ENCODE measurements at places on chromosomes 1 and 21.

GRCh38 chr1:203091761-203092330, 6.0 kb upstream of the MYOG start:
- no peak for DNase-seq

DNA sequence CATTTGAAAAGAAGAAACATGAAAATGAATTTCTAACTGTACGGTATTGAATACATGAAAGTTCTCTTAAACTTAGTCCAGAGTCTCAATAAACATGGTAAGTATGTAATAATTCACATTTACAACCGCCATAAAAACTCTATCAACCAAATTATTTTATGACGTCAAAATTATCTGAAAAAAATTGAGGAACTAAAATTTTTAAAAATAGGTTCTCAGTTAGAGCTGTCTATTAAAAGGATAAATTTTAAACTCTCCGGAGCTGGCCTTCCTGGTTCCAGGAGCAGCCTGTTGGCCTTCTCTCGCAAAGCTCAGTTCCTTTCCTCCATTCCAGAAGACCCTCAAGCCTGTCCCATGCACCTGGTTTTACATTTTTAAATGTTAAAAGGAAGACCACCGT, 18.7 kb upstream of the ETS2 start:
- no peak for DNase-seq

DNA sequence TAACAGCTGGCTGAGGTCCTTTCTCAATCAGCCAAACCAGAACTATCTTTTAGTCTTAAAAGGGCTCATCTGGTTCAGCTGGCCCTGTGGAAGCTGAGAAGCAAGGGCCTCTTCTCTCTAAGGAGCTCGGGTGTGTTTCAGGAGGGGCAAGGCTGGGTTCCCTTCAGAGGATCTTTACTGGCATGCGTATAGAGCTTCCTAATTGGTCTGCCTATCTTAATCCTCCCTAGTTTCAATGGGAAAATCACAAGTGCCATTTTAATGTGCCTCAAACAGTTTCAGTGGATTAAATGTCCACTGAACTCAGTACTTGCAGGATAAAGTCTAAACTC, 81.5 kb upstream of the LBR start:
- DNase-seq: no peak

GRCh38 chr1:51652599-51652998, 35.7 kb downstream of the OSBPL9 start:
- DNase-seq: no peak

DNA sequence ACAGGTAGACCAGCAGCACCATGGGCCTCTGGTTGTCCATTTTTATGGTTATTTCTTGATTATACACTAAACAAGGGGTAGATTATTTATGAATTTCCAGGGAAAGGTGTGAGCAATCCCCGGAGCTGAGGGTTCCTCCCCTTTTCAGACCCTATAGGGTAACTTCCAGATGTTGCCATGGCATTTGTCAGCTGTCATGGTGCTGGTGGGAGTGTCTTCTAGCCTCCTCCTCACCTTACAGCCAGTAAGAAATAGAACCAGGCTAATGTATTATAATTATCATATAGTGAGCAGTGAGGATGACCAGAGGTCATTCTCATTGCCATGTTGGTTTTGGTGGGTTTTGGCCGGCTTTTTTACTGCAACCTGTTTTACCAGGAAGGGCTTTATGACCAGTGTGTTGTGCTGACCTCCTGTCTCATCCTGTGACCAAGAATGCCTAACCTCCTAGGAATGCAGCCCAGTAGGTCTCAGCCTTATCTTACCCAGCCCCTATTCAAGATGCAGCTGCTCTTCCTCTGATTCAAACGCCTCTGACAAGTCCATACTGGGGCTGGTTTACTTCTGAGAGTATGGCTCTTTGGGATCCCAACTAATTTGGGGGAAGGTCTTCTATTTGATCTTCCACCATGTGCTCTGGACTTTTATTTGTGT, 13.5 kb upstream of the TINAGL1 start:
- DNase-seq: no peak

Data from NCI-H1417 (cell line).